ENCODE measurements at places on chromosomes 6 and 20.

- no peak for DNase-seq
These were observed 41.9 kb upstream of the SUPT3H start for GRCh38 chr6:45419571-45420082.

- DNase-seq = no peak
These were observed 65.7 kb downstream of the SCP2D1 start for GRCh38 chr20:18879262-18879661.

DNA sequence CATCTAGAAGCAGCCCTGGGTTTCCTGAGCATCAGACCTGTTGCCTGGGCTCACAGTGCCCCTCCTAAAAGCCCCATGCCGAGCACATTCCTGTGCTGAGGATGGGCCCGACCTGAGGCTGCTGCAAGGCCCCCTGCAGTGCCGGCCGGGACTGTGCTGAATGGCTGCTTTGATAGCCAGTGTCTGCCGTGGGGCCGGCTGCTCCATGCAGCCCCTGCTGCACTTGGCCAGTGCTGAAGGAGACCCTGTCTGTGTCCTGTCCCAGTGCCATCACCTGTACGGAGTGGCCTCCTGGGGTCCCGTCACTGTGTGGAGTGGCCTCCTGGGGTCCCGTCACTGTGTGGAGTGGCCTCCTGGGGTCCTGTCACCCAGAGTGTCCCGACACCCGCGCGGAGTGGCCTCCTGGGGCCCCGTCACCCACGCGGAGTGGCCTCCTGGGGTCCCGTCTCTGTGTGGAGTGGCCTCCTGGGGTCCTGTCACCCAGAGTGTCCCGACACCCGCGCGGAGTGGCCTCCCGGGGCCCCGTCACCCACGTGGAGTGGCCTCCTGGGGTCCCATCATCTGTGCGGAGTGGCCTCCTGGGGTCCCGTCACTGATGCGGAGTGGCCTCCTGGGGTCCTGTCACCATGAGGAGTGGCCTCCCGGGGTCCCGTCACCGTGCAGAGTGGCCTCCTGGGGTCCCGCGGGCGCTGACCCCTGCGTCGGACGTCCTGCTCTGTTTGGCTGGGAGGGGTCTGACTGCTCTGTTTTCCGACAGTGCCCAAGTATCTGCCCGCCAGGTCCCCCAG, 7.0 kb downstream of the COL9A3 start:
- no peak for DNase-seq

DNA sequence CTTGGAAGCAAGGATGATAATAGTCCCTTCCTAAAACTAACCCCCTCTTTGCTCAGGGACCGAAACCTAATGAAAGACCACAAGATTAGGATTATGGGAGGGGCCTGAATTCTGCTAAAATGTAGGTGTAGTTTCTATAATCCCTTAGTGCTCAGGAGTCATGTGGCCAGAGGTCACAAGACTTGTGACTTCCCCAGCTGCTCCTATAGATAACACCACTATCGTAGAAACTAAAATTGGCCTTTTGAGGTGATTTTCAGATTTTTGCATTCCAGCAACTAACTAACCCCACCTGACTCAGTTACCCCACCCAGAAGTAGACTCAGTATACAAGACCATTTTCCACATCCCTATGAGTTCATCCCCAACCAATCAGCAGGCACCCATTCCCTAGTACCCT, 42.1 kb downstream of the MDN1 start:
- DNase-seq = no peak

GRCh38 chr20:17967521-17968365, 851 bp downstream of the SNX5 start:
- no peak for DNase-seq

DNA sequence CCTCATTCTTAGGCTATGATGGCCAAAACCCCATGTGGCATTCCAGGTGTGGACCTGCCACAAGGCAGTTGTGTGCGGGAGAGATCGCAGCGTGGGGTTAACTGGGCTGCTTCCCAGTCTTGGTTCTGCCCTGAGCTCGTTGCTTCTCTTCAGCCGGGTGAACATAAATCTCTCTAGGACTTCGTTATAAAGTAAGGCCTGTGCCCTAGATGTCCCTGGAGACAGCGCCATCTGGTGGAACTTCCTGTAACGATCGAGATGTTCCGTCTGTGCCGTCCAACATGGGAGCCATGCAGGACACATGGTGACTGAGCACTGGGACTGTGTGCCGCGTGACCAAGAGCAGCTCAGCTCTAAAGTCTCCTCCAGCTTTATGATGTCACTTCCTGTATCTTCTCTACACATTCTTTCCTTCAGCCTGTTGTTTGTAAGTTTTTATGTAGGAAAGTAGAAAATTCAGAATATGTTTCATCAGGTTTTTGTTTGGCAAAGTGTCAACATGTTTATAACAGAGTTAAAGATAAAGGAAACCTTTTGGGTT, 26.8 kb upstream of the RPP40 start:
- peak; percentile 37 for DNase-seq

- no peak for DNase-seq
These were observed 104.9 kb upstream of the NT5E start for GRCh38 chr6:85344996-85345395.

- DNase-seq = no peak
These were observed 193.9 kb downstream of the MMUT start for GRCh38 chr6:49269190-49269589.

- no peak for DNase-seq
These were observed 123.4 kb upstream of the AFDN start for GRCh38 chr6:167703347-167703746.

- DNase-seq = no peak
These were observed 28.9 kb upstream of the NNAT start for GRCh38 chr20:37492096-37492625.

GRCh38 chr20:54723723-54724122, 248.3 kb downstream of the DOK5 start:
- no peak for DNase-seq

- no peak for DNase-seq
These were observed 505.3 kb upstream of the JAG1 start for GRCh38 chr20:11178946-11179654.

- DNase-seq = no peak
These were observed 1.7 kb upstream of the TMEM170B start for GRCh38 chr6:11535801-11536230.

DNA sequence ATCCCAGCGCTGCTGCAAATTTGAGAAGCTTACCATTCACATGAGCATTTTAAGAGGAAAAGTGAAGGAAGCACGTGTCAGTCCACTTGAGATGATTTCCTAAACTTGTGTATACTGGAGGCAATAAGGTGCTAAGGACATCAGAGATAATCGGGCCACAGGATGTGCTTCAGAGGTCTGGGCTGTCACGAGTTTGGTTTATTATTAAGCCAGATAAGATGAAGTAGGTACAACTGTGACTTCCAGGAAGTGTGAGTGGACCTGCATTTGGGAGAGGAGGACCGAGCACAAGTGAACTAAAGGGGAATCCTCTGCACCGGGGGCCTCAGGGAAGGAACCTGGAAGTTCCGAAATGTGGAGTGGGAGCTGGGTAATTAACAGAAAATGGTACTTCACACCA, 1.4 kb downstream of the SAMD5 start:
- no peak for DNase-seq

- no peak for DNase-seq
These were observed 155.3 kb downstream of the PLCB1 start for GRCh38 chr20:8287340-8287739.

DNA sequence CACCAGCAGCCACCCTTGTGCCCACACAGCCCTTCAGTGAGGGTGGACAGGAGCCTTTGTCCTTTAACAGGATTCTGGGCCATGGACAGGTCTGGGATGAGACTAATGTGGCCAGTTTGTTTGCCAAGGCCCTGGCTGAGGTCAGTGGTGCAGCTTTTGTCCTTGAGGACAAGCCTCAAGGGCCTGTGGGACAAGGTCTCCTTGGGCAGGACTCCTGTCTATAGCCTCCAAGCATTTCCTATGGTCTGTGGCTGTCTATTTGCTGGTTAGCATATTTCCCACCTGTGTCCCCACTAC, 44.1 kb downstream of the SUN5 start:
- no peak for DNase-seq

GRCh38 chr6:19655744-19656143, 181.4 kb upstream of the ID4 start:
- DNase-seq = no peak

DNA sequence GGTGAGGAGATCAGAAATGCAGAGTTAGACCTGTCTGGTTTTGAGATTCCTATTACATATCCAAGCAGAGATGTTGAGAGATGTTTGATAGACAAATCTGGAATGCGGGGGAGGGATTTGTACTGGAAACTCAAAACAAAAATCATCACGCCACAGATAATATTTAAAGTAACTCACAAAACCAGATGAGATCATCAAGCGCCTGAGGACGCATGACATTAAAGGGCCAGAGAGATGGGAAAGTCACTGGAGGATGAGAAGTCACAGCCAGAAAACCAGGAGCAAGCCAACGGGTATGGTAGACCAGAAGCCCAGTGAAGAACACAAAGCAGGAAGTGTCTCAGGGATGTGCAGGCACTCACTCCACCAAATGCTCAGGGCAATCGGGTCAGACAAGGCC, 87.7 kb downstream of the DLL1 start:
- no peak for DNase-seq

- no peak for DNase-seq
These were observed 34.2 kb downstream of the PPP1R3G start for GRCh38 chr6:5119090-5119951.

- no peak for DNase-seq
These were observed 365.7 kb upstream of the EPHA7 start for GRCh38 chr6:93784794-93785693.

DNA sequence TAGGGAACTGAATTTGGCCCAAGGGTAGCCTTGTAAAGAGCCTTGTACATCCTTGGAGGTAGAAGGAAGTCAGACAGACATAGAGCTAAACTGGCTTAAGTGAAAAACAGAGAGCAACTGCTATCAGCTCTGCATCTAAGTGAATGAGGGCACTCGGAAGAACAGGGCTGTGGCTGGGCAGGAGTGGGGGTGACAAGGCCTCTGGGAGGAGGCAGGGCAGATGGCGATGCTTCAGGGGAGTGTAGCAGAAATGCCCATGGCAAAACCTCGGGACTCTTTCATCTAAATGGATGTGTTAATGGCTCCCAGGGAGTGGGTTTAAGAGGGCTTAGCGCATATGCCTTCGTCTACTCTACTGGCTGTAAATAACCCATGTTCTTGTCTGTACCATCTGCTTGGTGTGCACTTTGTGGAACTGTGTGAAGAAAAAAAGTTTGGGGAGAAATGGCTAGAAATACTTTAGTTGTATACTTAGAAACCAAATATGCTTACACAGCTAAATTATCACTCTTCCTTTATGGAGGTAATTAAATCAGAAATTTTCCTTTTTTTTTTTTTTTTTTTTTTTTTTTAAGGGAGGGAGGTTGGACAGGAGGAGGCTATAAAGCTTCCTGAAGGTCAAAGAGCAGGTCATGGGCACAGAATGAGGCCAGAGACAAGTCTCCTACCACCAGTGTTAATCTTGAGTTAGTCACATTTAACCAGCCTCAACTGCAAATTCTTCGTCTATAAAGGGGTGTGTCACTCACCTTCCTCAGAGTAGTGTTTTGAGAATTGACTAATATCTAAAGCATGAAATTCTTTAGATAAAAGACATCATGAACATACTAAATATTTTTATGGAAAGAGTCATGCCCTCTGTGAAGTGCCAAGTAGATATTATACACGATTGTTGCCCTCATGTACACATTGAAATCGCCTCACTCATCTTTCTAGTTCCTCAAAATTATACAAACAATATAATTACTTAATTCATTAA, 60.9 kb downstream of the FYN start:
- DNase-seq = no peak

GRCh38 chr6:14757014-14757413, 488.9 kb upstream of the JARID2 start:
- no peak for DNase-seq

- DNase-seq = no peak
These were observed 112.3 kb upstream of the SYNDIG1 start for GRCh38 chr20:24357177-24357576.

DNA sequence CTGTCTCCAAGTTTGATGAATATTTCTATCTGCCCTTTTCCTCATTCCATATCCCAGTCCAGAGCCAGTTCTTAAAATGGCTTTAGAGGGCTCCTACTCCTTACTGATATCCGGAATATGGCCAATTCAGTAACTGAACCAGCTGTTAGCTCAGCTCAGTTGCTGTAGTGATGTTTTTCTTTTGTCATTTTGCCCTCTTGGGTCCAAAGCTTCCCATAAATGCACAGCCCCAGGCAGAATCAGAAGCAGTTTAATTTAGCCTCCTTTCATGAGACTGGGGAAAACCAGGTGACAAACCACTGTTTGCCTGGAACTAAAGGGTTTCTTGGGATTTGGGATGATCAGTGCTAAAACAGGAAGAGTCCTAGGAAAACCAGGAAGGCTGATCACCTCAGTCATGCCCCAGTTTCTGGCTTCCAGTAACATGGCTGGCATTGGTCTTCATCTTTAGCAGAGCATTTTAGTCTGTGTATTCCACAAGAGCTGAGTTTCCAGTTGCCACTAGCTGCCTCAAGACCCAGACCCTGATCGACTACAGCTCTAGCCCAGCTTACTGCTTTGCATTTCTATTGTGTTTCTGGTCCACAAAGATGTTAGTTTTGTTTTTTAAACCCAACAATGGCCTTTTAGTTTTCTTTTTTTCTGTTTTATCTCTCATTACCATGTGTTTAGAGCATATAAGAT, 40.6 kb upstream of the REV3L start:
- no peak for DNase-seq

GRCh38 chr6:90859612-90860011, 272.7 kb upstream of the MAP3K7 start:
- DNase-seq = no peak

GRCh38 chr6:46053039-46053933, 37.6 kb upstream of the CLIC5 start:
- DNase-seq = no peak

DNA sequence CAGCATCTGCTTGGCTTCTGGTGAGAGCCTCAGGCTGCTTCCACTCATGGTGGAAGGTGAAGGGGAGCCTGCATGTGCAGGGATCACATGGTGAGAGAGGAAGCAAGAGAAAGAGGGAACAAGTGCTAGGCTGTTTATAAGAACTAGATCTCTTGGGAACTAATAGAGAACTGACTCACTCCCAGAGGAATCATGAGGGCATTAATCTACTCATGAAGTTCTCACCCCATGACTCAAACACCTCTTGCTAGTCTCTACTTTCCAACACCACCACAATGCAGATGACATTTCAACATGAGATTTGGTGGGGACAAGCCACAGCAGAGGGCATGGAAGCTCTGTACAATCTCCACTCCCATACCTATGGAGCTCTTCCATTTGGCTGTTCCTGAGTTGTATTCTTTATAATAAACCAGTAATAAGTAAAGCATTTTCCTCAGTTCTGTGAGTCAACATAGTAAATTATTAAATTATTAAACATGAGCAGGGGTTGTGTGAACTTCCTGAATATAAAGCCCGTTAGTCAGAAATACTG, 524.1 kb upstream of the NRSN1 start:
- no peak for DNase-seq

DNA sequence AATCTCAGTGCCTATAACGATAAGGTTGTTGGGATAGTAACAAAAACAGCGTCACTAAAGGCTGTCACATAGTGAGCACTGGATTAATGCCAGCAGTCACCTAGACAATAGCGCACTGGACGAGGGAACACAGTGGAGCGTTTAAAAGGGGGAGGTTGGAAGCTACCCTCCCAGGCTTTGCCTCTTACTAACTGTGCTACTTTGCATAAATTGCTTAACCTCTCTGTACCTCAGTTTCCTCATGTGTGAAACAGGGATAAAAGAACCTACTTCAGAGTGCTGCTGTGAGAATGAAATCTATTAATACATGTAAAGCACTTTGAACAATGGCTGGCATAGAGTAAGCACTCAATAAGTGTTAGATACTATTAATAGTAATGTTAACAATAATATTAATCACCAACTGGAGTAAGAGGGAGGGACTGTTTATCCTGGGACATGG, 10.5 kb downstream of the BCL2L1 start:
- peak; percentile 33 for DNase-seq
